D341Med (cell line): ENCODE measurements at places on chromosomes 7 and 10.

GRCh38 chr7:151251689-151252560 is 3.4 kb upstream of the SMARCD3 start:
- DNase-seq, result no peak

- DNase-seq, result no peak
Observed at GRCh38 chr10:127148933-127149220, 47.5 kb downstream of the INSYN2A start.

DNA sequence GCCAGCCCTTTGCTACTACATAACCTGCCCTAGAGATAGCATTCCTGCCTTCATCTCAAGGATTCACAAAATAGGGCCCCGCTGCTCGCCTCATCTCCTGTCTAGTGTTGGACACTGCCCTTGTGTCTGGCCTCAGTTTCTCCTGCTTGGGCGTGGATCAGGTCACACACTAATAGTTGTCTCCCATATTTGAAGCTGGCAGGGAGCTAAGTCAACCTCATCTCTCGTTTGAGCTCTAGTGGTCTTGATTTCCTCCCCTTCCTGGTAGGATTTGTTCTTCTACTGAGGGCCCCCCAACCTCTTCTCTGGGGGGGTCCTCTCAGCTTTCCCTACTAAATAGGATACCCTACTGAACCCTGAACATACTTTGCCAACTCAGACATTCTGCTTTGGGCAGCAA is 42.2 kb downstream of the ADCYAP1R1 start:
- no peak for DNase-seq

DNA sequence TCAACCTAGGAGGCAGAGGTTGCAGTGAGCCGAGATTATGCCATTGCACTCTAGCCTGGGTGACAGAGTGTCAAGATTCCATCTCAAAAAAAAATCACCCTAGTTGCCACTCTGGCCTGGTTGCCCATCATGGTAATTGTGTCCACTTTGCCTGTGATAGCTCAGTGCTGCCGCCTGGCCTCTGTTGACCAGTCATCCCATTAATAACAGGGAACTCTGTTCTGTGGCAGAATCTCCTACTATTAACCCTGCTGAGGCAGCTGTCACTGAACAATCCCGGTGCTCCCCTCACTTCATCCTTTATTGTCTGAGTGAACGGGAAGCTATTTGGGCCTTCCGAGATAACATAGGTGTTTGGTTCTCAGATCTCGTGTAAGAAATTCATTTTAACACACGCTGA is 14.6 kb downstream of the ZNF3 start:
- no peak for DNase-seq

- DNase-seq, result no peak
Observed at GRCh38 chr10:42640610-42641229, 2.4 kb upstream of the ZNF33B start.

- DNase-seq, result no peak
Observed at GRCh38 chr10:61338146-61338545, 115.0 kb downstream of the TMEM26 start.

GRCh38 chr7:33591490-33591889 is 313.8 kb upstream of the BMPER start:
- no peak for DNase-seq

DNA sequence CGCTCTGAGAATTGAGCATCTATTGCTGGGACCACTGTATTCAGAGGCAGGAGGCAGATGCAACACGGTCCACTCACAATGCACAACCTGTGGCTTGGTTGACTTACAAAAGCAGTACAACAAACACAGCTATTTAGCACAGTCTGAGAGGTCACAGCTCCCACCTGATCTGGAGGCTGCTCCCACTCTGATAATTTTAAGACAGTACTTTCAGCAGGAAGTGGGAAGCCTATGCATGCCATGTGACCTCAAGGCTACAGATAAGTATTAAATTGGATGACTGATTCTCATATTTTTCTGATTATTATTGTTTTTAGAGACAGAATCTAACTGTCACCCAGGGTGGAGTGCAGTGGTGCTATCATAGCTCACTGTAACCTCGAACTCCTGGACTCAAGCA is 659.3 kb downstream of the PARD3 start:
- DNase-seq, result no peak

- peak; percentile 26 for DNase-seq
Observed at GRCh38 chr10:47367646-47368045, 16.4 kb downstream of the ZNF488 start.

GRCh38 chr10:48677625-48678024 is 7.0 kb upstream of the WDFY4 start:
- DNase-seq, result no peak

DNA sequence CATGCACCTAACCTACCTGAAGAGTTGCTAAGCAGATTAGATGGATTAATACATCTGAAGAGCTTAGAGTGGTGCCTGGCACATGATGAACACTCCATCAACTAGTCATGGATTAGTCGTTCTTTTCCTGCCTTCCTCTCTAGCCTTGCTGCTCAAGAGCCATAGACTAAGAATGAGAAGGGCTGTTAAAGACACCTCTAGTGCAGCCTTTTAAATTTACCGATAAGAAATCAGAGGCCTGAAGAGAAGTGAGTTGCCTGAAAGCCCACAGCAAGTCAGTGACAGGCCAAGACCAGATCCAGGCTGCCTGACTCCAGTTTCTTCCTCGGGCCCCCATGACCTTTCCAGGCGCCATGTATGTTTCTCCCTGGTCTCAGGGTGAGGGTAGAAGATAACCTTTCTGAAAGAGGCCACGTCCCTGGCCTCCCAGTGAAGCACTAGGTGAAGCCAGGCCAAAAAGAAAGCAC is 6.5 kb downstream of the TSPAN15 start:
- no peak for DNase-seq

DNA sequence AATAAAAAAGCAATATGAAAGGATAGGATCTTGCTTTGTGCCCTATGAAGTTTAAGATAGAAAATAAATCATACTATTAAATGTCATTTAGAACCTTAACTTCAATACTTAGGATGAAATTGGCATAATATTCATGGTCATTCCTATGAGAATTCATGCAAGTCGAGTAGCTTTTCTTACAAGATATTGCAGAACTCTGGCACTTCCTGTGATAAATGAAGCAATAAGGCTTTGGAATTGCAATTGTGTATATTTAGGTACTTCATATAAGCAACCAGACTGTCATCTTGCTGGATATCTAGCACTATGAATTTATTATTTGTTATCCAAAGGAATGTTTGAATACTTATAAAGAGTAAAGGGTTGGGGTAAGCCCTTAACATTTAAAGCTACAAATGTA is 116.5 kb downstream of the ZNF438 start:
- DNase-seq, result no peak
